ENCODE measurements at places on chromosomes 12 and 14.
A peak's percentile ranks its signal among the peaks of the same experiment; 100 is the strongest.

DNA sequence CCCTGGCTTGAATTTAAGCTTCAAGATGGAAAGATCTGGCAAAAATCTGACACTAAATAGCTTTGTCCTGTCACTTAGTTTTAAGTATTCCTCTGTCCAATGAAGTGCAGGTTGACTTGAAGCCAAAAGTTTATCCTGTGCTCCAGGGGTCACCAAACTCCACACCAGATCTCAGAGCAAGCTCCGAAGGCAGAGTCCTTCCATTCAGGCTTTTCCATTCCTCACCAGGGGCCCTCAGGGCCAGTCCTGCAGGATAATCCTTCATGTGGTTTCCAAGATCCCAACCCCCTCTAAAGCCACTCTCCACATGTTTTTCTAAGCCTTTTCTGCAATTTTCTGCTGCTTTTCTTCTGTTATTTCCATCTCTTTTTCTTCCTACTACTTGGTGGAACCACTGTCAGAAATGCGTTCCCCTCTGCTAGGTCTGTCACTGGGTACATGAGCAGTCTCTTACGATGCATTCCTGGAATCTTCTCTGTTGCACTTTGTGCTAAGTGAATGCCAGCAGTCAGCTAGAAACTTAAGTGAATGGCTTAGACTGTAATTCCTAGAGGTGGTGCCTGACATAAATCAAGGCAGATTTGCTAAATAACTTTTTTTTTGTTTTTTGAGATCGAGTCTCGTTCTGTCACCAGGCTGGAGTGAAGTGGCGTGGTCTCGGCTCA is 251.4 kb downstream of the MSRB3 start:
- no peak for DNase-seq

DNA sequence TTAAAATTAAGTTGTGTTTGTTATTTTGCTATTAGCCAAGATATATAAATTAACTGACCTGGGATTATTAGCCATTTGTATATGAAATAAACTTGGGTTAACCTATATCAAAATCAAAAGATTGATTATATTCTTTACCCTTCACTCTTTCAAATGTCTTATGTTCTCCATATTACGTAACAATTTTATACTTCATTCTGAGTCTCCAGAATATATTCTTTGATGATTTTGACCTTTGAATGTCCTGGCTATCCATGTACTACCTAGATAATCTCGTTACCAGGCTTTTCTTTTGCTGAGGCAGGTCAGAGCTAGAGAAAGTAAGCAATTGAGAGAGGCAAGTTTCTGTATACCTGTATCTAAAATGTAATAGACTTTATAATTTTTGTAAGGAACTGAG is 3.6 kb downstream of the PPM1A start:
- no peak for DNase-seq

- DNase-seq = no peak
These were observed 110.9 kb downstream of the PPP2R5E start for GRCh38 chr14:63432228-63432627.

DNA sequence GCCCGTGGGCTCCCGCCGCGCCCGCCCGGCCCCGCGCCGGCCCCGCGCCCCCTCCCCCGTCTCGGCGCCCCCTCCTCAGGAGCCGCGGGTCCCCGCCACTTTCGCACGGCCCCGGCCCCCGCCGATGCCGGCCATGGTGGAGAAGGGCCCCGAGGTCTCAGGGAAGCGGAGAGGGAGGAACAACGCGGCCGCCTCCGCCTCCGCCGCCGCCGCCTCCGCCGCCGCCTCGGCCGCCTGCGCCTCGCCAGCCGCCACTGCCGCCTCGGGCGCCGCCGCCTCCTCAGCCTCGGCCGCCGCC is 263 bp downstream of the RCOR1 start:
- DNase-seq = no peak

DNA sequence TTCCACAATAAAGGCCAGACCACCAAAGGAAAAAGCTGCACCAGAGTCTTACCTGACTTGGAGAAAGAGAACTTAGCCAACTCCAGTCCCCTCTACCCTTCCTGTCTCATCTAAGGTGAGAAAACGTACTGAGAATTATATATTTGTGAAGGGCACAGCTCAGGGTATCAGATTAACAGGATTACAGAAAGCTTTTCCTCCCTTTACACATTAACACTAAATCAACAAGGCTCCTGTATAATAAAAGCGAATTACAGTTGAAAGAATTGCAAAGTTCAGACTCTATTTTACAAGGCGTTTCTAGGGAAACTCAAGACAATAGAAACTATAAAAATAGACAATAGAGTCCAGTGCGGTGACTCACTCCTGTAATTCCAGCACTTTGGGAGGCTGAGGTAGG is 82.7 kb upstream of the RPL10L start:
- no peak for DNase-seq

- DNase-seq = no peak
These were observed 25.8 kb upstream of the LRTM2 start for GRCh38 chr12:1794440-1795090.

- no peak for DNase-seq
These were observed 155.6 kb downstream of the DYRK2 start for GRCh38 chr12:67804168-67804567.

- peak; percentile 20 for DNase-seq
These were observed 823 bp downstream of the ATG2B start for GRCh38 chr14:96362071-96362964.

DNA sequence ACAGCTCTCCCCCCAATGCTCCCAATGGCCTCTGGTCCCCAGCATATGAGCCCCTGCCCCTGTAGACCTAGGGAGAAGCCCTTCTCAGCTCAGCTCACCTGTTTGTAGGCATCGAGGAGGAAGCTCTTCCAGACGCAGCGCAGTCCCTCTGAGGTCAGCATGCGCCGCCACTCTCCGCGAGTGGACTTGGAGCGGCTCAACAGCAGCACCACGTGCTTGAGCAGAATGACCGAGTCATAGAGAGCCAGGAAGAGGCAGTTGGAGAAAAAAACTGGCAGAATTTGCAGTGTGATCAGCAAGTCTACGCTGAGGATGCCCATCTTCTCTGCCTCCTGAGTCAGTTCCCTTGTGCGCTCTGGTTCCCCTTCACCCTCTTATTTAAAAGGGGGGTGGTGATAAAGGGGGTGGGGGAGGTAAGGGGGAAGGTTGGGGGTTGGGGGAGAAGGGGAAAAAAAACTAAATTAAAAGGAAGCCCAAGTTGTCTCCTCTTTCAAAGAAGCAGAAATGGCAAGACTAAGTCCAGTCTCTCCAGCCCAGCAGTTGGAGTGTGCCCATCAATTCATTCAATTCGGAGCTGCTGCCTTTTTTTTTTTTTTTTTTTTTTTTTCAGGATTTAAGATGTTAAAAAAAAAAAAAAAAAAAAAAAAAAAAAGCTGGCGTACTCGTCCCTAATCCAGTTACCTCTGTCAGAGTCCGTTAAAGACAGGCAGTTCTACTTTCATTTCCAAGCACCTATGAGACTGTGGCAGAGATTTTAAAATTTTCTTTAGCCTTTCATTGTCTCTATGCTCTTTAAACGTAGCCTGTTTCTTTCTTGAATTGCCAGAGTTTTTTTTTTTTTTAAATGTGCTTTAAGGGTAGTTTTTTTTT is at the start of gene DIO2:
TSS of gene DIO2 (minus strand) at position 352 of the 870 bp plus-strand sequence. CDS start at position 320, 32 bp downstream.
- no peak for DNase-seq

DNA sequence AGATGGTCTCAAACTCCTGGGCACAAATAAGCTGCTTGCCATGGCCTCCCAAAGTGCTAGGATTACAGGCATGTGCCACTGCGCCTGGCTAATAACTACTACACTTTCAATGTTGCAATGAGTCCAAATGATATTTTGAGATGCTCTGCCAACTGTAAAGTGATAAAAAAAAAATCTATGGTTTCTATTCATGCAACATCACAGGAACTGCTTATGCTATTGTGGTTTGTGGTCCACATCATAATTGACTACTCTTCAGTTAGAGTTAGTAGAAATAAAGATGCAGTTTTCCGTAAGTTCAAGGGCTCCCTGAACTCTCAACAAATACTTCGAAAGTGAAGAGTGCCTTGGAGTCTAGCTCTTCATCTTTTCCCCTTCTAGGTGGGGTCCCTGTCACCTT is 239.4 kb downstream of the C12orf75 start:
- no peak for DNase-seq

GRCh38 chr14:89029961-89030694 is 205.7 kb downstream of the TTC8 start:
- no peak for DNase-seq

DNA sequence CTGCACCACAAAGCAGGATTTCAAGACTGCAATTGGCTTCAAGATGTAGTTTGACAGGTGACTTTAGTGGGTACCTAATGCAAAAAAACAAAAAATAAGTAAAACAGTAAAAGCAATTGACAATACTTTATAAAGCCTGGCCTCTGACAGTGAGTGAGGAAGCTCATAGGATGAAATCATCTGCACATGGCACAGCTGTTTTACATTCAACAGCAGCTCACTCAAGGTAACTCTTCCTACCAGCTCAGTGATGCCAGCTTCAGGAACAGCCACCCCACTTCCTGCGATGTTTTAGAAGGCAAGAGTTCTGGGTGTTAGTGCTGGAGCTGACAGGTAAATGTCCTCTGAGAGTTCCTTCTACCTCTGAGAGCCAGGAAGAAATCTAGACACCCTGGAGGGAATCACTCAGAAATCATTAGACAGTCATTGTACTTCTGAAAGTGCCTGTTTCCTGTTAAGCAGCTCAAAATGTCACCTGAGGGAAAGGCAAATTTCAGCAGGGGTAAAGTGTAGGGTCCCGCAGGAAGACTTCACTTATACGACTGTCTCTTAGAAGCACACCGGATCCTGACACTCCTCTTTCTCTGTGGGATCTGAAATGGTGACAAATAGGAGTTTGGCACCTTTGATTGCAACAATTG is 99.9 kb downstream of the FOXN3 start:
- no peak for DNase-seq

- no peak for DNase-seq
These were observed 63.3 kb downstream of the PPP1R12A start for GRCh38 chr12:79871621-79872020.

DNA sequence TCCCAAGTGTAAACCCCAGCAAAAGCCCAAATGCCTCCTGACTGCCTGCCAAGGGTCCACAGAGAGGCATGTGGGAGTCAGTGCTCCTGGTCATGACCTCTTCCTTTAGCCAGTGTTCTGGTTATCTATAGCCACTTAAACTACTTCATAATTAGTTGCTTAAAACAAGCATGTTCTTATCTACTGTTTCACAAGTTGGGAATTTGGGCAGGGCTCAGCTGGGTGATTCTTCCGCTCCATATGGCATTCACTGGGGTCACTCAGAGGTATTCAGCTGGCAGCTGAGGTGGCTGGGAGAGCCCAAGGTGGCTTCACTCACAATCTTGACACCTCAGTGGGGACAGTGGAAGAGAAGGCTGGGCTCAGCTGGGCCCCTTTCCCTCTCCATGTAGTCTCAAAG is 184.0 kb upstream of the RGS6 start:
- no peak for DNase-seq

- DNase-seq = no peak
These were observed 22.1 kb downstream of the PRKD1 start for GRCh38 chr14:29905543-29905942.

- DNase-seq = no peak
These were observed 7.7 kb downstream of the TMED10 start for GRCh38 chr14:75168586-75169335.

DNA sequence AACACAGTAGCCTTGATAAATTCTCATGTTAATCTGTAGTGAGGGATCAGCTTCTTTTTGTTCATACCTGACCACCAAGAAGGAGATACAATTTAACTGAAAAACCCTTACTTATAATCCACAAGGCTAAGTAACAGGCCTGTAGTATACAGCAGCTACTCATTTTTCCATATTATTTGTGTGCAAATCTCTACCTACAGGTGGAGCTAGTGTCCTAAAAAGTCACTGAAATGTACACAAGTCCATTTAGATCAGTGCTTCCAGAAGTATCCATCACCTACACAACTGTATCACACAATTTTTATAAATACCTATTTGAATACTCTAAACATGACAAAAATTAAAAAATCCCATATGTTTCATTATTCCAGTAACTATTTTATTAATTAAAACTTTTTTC is 173.2 kb downstream of the SLC35F4 start:
- no peak for DNase-seq

Measured in activated naive CD4-positive, alpha-beta T cell (primary cell).